ENCODE measurements at places on chromosomes 7 and 10.

DNA sequence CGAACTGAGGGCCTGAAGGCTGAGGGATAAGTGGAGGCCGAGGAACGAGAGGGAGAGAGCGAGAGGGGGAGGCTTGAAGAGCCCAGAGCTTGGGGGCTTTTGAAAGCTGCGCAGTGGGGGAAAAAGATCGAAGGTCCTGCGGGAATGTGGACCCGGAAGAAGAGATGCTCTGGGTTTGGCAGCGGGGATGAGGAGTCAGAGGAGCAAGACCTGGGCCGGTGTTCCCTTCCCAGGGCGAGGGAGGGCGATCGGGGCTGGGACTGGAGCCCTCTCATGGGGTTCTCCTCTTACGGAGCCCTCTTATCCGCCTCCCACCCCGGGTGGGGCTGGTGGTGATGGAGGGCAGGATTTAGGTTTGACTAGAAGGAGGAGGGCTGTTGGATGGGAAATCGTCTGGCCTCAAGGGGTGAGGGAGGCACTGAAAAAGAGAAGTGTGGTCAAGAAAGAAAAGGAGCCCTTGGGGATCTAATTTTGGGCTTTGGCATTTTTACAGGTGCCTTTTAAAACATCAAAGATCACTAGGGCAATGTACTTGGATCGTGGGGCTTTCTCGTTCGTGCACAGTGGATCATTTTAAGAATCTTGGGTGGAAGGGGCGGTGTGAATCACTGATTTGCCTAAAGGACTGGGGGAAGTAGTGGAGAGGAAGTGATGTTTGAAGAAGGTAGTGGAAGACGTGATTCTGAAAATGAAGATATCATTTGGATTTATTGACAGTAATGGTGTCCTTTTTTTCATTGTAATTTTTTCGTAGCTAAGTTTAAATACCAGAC is 637 bp downstream of the SAMD8 start:
- DNase-seq: no peak

GRCh38 chr10:88820748-88821401 is 18.3 kb downstream of the LIPM start:
- no peak for DNase-seq

DNA sequence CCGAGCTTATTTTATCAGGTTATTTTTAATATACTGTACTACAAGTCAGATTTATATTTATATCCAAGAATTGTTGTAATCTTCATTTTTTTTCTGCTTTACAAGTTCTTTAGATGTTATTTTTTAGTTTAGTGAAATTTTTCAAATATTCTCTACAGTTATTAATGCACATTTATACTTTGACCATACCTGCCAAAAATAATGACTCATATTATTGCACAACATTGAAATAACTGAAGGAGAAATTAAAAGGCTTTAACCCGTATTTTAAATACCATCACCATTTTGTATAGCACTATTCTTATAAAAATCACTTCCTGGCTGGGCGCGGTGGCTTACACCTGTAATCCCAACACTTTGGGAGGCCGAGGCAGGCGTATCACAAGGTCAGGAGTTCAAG is 278.5 kb downstream of the BICC1 start:
- no peak for DNase-seq

GRCh38 chr10:132563485-132564248 is 26.1 kb downstream of the INPP5A start:
- no peak for DNase-seq

- DNase-seq: no peak
Observed at GRCh38 chr7:79683185-79683890, 229.9 kb upstream of the MAGI2 start.

GRCh38 chr10:119006451-119007210 is 22.9 kb upstream of the NANOS1 start:
- no peak for DNase-seq

DNA sequence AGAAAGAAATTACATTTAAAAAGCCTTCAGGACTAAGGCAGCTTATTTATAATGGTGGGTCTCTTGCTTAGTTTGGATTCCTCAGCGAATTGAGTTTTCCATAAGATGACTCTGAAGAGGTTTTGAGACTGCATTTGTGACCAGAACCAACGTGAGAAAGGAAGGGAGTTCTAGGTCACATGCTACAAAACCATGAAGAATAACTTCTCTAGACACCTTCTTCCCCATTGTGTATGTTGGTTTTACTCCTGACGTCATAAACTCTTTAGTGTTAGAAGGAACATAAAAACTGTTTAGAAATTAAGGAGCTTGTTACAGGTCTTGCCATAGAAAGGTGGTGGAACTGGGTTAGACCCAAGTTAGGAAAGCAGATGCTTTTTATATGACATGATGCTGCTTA is 11.1 kb downstream of the PTPN12 start:
- peak; percentile 25 for DNase-seq

- DNase-seq: no peak
Observed at GRCh38 chr7:83118347-83119025, 44.2 kb downstream of the PCLO start.

DNA sequence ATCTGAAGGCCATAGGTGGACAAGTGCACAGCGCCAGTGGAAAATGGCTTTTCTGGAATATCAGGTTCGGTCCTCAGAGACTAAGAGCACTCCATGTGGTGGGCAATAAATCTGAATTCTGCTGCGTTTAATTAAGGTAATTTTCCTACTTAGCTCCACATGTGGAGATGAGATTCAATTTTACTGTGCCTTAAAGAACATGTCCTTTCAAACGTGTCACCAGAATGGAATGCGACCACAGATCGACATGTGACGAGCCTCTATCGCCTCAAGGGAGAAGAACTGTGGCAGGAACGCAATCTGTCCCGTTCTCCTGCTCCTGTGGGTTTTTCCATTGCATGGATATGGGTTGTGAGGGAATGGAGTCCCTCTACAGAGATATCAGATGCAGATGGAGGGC is 205.3 kb upstream of the ZNF32 start:
- no peak for DNase-seq

- DNase-seq: no peak
Observed at GRCh38 chr10:99457813-99458212, 27.4 kb upstream of the GOT1 start.

DNA sequence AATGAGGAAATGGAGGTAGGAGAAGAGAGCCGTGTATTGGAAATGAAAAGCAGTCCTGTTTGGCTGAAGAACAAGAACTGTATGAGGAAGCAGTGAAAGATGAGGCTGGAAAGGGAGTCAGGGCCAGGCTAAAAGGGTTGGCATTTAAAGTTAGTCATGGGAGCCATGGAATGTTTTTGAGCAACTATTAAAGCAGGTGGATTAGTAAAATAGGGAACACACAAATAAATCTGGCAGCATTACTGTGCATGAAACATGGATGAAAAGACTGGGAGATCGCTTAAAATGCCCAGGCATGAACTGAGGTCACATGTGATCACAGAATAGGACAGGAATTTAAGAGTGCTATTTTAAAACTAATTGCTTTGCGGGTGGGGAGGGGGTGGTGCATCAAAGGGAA is 1.4 kb upstream of the IFRD1 start:
- no peak for DNase-seq

DNA sequence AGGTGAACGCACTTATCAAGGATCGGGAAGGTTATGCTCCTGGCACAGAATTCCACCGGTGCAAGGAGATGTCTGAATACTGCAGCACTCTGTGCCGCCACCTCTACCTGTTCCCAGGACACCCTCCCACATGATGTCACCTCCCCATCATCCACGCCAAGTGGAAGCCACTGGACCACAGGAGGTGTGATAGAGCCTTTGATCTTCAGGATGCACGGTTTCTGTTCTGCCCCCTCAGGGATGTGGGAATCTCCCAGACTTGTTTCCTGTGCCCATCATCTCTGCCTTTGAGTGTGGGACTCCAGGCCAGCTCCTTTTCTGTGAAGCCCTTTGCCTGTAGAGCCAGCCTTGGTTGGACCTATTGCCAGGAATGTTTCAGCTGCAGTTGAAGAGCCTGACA is 11.0 kb upstream of the CLCN1 start:
- DNase-seq: no peak

GRCh38 chr7:36532981-36533499 is 143.4 kb downstream of the ANLN start:
- no peak for DNase-seq

DNA sequence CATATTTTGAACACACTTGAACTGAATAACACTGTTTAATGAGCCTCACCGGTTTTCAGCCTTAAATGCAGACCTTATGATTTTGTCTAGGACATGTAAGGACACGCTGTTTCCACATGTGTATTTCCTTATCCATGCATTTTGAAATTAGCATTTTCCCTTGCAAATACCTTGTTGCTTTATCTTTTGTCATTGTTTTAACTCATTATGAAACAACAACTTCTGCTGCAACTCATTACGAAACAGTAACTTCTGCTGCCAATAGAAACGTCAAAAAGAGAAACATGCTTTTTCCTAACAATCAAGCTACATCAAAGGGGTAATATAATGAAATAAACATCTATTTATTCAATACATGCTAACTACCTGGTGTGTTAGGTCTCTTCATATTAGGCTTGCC is 322.0 kb downstream of the AGMO start:
- peak; percentile 52 for DNase-seq

DNA sequence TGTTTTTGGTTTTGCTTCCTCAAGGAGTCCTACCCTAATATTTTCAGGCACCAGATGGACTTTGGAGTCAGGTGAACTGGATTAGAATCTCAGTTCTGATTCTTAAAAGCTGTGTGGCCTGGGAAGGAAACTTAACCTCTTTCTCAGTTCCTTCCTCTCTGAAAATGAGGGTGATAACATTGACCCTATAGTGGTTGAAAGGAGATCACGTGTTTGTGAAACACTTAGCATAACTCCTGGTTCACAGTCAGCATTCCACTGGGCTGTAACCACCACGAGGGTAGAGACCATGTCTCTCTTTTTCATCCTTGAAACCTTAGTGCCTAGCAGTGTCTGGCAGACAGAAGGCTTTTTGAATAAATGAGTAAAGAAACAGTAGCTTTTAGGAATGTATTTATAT is 16.7 kb downstream of the LSMEM1 start:
- DNase-seq: no peak

DNA sequence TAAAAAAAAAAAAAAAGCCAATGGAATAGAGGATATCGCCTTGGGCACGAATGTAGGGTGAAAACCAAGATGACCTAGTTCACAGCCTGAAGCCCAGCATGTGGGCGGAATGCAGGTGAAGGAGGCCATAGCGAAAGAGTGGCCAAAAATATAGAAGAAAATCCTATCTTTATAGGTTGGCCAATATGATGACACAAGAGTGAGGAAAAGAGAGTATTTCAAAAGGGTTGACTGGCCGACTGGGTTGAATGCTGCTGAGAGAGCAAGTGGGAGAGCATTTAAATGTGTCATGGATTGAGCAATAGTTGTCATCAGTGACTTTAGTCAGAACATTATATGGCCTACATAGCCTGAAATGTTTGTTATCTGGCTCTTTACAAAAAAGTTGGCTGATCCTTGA is 17.2 kb upstream of the GLI3 start:
- no peak for DNase-seq

Measured in HL-60 (cell line).